HuH-7.5 (cell line): ENCODE measurements at places on chromosomes 1 and 21.

- no peak for DNase-seq
These were observed 81.9 kb downstream of the SIPA1L2 start for GRCh38 chr1:232547938-232548484.

- no peak for DNase-seq
These were observed 35.9 kb downstream of the KCNC4 start for GRCh38 chr1:110245876-110246620.

DNA sequence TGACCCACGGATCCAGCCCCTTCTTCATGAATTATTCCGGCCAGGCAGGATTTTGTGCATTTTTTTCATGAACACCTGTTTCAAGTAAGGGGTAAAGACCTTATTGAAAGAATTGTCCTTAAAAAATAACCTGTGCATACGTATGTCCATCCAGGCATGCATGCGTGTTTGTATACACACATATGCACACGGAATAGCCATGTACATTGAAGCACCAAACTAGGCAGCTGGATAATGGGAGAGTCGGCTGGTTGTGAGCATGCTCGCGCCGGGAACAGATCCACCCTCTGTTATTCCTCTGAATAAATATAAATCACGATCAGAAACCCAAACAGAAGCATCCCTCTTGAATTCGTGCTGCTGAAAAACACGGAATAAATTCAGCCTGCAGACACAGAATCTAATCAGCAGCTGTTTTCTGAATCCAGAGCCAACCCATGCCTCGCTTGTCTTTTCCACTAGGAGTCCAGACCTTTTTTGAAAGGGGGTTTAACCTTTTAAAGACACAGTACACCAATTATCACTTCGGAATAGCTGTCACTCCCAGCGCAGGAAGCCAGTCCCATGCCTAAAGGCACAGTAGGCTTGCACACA lies at the start of gene HIVEP3:
Gene HIVEP3, minus strand, starts transcription at position 473 of the 594 bp plus-strand sequence.
- no peak for DNase-seq

GRCh38 chr21:14492931-14493330 lies 53.2 kb downstream of the SAMSN1 start:
- no peak for DNase-seq

DNA sequence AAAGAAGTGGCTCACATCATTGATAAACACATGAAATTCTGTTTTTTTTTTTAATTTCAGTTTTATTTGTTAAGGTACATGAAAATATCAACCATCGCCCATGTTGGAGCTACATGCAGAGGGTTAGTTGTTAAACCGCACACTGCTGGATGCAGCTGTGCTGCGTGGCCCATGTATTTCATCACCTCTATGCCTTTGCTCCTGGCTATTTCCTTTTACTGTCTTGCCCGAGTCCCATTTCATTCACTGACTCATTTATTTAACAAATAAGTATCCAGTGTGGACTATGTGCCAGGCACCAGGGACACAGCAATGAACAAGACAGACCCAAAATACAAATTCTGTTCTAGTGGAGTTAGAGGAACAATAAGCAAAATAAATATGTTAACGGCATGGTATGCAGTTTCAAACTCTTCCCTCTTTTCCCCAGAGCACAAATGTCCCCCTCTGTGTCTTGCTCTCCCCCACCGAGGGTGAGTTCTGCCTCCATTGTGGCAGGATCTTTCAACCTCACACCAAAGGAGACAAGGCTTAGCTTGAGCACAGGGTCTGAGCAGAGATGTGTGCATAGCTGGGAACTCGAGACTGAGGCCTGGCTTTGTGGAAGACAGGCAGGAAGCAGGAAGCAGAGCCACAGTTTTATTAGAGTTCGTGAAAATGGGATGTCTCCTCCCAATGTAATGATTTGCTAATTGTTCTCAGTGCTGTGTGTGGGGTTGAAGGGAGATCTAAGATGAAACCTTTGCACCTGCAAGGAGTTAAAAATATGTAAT lies 44.6 kb downstream of the MAN1C1 start:
- no peak for DNase-seq

DNA sequence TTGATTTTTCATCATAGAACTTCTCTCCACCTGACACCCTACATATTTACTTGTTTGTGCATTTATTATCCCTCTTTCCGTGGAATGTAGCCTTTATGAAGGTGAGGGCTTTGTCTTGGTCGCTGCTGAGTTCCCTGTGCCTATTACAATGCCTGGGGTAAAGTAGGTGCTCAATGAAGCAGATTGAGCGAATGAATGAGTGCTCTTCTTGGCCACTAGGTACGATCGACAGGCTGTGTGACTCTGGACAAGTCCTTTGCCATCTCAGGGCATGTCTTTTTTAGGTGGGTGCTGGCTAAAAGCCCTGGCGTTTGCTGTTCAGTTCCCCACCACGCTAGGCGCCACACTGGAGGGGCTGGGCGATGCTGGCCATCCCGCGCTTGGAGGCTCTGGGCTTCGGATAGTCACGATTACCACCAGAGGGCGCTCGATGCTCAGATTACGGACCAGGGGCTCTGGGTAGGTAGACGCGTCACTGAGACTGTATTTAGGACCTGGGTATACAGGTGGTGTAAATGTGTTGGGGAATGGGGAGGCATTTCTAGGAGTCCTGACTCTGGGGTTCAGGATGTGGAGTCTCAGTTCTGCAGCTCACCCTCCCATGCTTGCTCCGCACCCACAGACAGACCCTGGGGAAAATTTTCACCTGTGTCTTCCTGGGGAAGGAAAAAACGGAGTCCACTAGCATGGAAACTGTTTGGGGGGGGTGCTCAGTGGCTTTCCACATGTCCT lies 71.0 kb upstream of the CSF3R start:
- DNase-seq: peak; percentile 53

- no peak for DNase-seq
These were observed 16.8 kb downstream of the ZBTB18 start for GRCh38 chr1:244067893-244068292.

GRCh38 chr1:159931101-159931794 lies 5.9 kb upstream of the TAGLN2 start:
- no peak for DNase-seq

GRCh38 chr1:155978325-155978972 lies at the start of gene ARHGEF2:
Gene ARHGEF2, minus strand, starts transcription at chr1:155978547. Its CDS starts 120 bp downstream, at chr1:155978427.
- peak; percentile 83 for DNase-seq

DNA sequence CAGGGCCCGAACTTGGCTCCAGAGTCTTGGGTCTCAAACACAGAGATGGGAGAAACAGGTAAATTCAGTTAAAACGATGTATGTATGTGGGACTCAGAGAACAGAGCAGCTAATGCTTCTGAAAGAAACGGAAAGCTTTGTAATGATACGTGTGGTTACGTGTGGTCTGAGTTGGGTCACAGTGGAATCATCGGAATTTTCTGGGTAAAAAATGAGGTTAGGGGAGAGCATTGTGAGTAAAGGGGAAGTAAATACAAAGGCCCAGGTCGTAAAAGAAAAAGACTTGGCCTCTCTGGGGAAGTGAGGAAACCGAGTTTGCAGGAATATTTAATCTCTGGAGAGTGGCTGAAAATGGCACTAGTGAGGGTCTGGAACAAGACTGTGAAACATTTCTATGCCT lies 8.3 kb downstream of the NHLH2 start:
- DNase-seq: no peak

DNA sequence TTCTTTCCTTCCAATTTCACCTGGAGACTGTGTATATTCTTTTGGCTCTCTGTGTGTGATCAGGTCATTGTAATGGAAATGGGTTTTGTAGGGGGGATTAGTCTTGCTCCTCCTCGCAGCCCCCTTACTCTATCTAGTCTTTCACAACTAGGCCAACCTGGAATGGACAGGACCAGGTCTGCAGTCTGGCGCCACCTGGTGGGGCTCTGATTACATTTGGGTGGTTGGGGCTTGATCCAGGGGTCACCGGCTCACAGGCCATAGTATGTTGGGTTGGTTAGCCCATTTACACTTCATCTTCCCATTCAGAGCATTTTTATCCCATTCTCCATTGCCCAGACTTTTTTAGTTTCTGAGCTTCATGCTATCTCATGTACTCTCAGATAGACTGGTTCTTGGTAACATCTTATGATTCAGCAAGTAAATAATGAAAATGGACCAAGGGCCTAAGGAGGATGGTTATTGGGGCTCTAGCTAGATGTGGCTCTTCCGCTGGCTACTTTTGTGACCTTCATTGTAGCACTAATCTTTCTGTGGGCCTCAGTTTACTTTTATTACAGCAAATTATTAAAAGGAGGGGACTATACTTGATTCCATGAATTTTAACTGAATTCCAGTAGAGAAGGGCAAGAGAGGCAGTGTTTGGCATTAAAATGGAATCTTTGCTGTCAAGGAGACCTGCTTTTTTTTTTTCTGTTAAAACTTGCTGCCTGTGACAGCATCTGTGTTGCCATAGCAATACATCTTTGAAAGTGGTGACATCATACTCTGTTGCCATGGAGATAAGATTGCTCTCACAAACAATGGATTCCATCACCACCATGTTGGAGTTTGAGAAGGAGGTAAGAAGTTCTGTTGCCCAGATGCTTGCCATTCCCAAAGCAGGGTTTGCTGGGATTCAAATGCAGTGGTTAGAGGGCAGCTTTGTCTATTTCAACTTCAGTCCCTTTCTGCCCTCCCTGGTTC lies 150.1 kb downstream of the PLXNA2 start:
- DNase-seq: peak; percentile 51

DNA sequence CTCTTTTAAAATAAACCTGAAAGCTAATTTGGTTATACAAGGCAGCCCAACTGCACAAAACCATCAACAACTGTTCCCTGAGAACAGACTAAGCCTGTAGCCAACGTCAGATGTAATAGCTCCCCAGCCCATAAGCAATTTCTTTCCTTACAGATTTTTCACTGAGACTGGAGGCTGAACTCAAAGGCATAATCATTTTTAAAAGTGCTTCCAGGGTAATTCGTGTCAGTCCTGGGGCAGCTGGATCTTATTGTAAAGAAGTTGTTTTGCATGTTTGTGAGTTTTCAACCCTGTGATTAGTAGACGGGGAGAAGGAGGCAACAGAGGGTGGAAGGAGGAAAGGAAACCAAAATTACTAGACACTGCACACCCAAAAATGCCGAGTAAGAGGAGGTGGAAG lies 3.2 kb downstream of the DPT start:
- no peak for DNase-seq

GRCh38 chr1:201361652-201362504 lies 15.6 kb downstream of the TNNT2 start:
- peak; percentile 87 for DNase-seq

GRCh38 chr1:109048335-109048734 lies 6.4 kb upstream of the WDR47 start:
- DNase-seq: no peak

- DNase-seq: no peak
These were observed 109.2 kb downstream of the CSMD2 start for GRCh38 chr1:34055818-34056217.

DNA sequence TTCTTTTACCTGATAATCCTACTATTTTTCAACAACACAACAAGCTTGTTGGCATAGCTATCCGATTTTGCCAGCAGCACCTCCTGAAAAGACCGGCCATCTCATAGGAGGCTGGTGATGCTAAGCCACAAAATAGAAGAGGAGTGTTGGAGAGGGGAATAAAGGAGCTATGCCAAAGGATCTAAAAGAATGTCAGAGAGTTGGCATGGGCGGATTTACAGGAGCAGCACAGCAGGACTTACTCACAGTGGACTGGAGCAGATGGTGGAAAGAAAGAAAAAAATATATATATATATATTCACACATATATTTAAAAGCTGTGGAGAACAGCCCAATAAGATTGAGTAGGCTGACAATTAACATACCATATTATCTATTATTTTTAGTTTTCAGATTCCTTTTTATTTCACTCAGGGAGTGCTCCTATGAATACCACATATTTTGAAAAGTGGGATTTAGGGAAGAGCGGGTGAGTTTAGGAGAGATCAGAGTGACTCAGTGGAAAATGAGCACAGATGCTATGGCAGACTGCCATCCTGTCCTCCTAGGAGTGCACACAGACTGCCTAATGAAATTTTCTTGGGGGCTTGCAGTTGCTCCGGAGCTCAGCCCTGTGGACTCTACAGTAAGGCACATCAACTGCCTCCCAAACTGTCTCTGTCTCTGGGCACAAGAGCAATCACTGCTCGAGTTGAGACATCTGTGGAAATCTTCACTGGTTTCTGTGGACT lies 394.4 kb upstream of the CHRM3 start:
- no peak for DNase-seq

GRCh38 chr1:205595435-205595834 lies 36.4 kb downstream of the ELK4 start:
- DNase-seq: no peak

GRCh38 chr1:17204546-17205440 lies at the start of gene PADI1:
Gene PADI1, plus strand, starts transcription at chr1:17205128. Its CDS starts 90 bp downstream, at chr1:17205218.
- no peak for DNase-seq

GRCh38 chr21:45549626-45550463 lies 7.6 kb upstream of the SLC19A1 start:
- DNase-seq: no peak

- no peak for DNase-seq
These were observed 117.7 kb upstream of the SLC44A3 start for GRCh38 chr1:94702442-94702815.

- no peak for DNase-seq
These were observed 17.4 kb upstream of the CD1D start for GRCh38 chr1:158163000-158163947.

GRCh38 chr1:168613038-168613451 lies 36.6 kb downstream of the XCL1 start:
- DNase-seq: no peak

- no peak for DNase-seq
These were observed 107.6 kb downstream of the CCDC185 start for GRCh38 chr1:223500560-223501425.

- DNase-seq: no peak
These were observed 89.7 kb upstream of the IFFO2 start for GRCh38 chr1:19045898-19046880.

DNA sequence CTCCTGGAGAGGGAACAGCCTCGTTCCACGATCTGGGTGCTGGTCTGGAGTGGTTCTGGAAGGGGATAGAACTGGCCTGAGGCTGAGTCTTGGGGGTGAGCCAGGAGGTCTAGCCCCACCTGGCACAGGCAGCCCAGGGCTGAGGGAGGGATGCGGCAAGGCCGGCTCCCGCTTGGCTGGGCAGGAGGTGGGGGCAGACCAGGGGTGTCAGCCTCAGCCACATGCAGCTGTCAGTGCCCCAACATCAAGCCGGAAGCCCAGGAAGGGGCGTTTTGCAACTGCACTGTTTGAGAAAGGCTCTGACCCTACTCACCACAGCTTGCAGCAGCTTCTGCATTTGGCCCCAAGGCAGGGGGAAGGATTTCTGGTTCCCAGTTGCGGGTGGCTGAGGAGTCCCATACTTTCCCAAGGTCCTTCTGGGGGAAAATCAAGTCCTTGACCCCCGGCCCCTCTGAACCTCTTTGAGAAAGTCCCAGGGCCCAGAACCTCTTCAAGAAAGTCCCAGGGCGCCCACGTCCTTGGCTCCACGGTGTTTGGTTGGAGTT lies 2.0 kb downstream of the EFHD2 start:
- no peak for DNase-seq

GRCh38 chr1:25985171-25985570 lies 12.7 kb downstream of the PAFAH2 start:
- no peak for DNase-seq

DNA sequence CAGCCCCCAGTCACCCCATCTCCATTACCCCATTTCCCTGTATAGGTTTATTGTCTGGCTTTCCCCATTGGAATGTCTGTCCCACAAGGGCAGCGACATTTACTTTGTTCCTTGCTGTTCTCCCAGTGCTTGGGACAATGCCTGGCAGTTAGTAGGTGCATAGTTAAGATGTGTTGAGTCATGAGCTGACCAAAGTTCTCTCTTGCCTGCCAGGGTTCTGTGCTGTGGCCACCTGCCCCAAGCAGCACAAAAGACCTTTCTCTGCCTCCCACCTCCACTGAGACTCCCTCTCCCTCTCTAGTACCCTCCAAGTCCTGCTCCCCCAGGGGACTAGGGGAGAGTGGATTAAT lies 40.0 kb downstream of the TMCO4 start:
- DNase-seq: no peak
